ENCODE measurements at places on chromosomes 6 and 20.

GRCh38 chr20:52270696-52271095, 79.1 kb upstream of the ZFP64 start:
- DNase-seq, result no peak

- no peak for DNase-seq
Measured at GRCh38 chr6:40983752-40984151, 55.3 kb downstream of the UNC5CL start.

- no peak for DNase-seq
Measured at GRCh38 chr6:1870932-1871331, 261.2 kb downstream of the FOXC1 start.

DNA sequence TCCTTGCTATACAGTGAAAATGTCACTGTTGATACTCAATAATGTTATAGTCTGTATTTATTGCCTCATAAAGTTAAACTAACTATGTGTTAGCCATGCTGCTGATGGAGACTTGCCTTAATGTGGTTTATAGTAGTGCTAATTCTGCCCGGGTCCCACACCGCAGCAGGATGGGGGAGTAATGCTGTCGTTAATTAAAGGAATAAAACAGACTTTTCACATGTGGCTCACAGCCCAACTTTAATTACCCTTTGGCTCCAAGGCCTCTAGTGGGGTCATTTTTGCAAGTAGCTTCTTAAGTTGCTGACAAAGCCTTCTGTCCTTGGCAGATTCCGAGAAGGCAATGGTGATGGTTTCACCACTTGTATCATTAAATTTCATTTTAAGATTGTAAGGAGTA, 634.3 kb downstream of the TBC1D32 start:
- DNase-seq, result no peak

- DNase-seq, result no peak
Measured at GRCh38 chr6:111222341-111222740, 135.0 kb downstream of the SLC16A10 start.

DNA sequence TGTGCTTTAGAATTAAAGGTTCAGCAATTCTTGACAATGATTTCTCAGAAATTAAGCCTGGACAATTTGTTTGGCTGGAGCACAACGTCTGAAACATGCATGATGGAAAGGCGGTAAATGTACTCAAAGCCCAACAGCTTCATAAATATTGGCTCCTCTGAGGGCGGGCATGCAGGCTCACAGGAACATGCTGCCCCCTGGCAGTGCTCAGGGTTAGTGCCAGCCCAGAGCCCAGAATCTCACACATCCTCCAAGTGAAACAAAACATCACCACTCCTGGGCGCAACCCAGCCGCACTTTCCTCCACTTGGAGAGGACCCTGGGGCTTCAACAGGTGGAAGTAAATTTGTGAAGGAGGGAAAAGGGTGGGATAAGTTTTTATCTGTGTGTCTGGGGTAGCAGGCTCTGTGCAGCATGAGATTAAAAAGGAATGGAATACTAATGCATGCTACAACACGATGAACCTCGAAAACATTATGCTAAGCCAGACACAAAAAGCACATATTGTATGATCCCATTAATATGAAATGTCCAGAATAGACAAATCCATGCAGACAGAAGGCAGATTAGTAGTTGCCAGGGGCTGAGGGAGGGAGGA, 54.1 kb upstream of the PTPRT start:
- DNase-seq, result no peak

GRCh38 chr6:46964716-46965519, 43.2 kb upstream of the ADGRF5 start:
- no peak for DNase-seq

GRCh38 chr20:61555566-61555965, 303.5 kb downstream of the CDH4 start:
- no peak for DNase-seq

- no peak for DNase-seq
Measured at GRCh38 chr6:47674673-47675072, 23.7 kb upstream of the ADGRF4 start.

DNA sequence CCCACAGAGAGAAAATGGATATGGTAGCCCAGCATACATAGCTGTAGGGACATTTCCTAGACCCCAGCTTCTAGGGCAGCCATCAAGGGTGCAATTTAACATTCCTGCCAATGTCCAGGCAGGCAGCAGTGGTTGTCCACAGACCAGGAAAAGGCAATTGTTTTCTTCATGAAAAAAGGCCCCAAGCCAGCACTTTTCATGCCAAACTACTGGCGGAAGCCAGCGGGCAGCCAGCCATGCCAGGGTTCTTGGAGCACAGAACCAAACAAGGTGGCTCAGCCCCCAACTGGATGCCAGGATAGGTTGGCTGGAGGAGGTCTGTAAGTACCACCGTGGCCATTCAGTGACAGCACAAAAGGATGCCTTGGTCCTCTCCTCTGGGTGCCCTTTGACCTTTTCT, 94.6 kb downstream of the BANF2 start:
- no peak for DNase-seq

DNA sequence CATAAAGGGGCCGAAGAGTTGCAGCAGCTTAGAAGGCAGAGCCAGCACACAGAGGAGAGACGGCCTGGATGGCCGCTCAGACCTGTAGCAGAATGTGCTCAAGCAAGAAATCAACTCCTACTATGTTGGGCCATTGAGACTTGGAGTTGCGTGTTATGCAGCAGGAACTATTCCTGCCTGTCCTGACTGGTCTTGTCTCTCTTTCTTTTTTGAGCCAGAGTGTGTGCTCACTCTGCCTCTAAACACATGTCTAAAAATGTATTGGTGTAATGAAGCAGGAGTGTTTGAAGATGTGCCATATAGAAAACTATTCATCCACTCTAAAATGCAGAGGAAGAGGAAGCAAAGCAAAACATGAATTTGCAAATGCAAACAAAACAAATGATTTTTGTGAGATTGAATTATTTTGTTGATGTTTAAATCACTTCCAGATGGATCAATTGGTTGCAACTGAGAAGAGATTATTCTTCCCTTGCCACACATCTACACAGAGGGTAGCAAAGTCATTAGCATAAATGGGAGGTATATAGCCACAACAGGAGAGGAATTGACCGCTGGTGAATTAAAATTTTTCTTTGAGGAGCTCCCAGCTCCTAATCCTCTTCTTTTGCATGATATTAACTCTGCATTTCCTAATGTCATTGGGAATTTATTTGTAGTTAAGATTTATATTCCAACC, 20.4 kb upstream of the SYNJ2 start:
- no peak for DNase-seq

DNA sequence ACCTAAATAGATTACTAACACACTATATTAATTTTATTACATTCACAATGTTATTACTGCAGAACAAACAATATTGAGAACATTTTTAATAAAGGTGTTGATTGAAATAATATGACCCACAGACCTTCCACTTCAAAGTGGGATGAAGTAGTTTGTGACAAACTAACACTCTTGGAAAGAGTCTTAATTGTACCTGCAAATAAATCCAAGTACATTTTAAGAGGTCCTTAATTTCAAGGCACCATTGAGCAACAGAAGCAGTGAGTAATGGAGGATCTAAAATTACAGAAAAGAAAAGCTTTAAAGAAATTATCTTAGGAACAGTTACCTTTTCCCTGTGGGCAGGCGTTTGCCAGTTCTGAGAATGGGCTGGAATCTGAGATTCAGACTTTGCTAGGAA, 140.2 kb downstream of the MMUT start:
- DNase-seq, result no peak

DNA sequence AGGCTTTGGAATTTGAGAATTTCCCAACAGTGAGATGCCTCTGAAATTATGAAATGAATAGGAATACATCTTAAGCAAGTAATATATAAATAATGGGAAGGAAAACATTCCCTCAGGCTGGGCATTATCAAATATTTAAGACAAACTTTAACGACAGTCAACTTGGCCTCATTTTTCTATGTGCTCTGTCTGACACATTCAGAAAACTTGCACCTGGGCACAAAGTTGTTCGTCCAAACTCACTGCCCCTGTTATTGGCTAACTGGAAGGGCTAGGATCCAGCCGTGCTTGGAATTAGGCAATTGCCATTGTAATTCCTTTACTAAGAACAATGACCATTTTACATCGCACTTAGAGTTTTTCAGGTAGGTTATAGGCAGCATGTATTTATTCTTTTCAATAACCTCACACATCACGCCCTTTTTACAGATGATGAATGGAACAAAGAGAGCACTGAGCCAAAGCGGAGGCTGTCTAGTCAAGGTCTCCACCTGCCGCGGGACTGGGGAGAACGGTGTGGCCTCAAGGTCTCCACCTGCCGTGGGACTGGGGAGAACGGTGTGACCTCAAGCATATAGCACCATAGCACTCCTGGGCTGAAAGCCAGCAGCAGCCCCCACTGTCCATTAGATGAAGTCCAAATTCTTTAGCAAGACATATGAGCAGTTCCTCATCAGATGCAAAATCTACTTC, 40.7 kb upstream of the FOXQ1 start:
- DNase-seq, result no peak

DNA sequence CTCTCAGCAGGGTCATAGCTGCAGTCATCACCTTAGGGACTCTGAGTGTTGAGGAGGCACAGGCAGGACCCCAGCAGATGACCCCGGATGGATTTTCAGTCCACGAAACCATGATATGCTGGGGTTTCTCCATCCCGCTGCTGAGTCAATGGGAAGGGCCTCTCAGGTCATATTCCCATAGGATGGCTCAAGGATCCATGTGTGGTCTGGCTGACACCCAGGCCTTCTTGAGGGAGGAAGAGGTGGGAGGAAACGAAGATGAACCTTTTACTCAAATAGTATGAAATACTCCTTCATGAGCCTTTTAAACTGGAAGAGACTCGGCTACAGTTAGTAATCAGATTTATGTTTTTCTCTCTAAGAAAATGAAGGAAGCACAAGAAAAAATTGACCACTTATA, 10.3 kb upstream of the RALY start:
- DNase-seq, result no peak
